ENCODE measurements at places on chromosomes 1 and 21.

- no peak for DNase-seq
Observed at GRCh38 chr1:157167437-157167836, 29.2 kb upstream of the ETV3 start.

GRCh38 chr1:48017716-48018115 lies 20.5 kb upstream of the TRABD2B start:
- no peak for DNase-seq

DNA sequence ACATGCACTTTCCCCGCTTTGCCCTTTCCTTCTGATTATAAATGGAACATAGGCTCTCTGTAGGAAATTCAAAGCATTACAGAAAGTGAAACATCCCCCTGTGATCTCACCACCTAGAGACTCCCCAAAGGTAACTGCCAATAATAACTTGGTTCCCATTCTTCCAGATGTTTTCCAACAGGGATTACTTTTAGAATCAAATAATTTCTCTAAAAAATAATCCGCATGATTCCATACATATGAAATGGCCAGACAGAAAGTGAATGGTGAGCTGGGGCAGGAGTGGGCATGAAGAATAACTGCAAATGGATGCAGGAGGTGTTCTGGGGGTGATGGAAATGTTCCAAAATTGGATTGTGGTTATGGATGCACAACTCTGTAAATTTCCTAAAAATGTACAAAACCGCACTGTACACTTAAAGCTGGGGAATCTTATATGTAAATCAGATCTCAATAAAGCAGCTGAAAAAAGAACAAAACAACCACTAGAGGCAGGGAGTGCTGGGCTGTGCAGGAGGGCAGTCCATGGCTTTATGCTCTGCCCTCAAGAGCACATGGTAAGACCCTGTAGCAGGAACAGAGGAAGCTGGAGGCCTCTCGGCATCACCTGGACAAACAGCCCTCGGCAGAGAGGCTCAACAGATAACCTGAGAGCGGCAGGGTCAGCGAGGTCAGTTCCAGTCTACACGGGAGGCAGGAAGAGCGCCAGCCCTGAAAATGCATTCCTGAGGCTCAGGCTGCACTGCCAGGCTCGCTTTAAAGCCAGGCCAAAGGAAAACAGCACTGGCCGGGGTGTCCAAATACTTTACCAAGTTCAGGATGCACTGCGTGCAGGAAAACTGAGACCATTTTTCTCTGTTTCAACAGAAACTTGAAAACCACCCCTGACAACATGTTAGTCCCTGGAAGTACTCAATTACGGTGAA lies 39.7 kb downstream of the CAPZB start:
- no peak for DNase-seq

DNA sequence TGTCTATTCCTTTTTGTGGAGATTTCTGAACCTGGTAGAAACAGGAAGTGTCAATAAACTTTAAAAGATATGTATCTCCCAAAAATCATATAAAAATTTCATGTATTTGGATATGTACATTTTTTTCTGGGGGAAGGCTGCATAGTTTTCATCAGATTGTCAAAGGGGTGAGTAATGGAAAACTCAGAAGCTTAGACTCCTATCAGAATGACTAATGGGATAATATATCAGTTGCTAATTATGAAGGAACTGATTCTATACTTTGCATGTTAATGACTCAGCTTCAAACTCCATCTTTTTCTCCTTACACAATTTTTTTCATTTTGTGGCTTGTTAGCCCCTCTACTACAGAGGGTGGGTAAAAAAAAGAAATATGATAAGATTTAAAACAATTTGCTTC lies 55.9 kb downstream of the GON4L start:
- no peak for DNase-seq

DNA sequence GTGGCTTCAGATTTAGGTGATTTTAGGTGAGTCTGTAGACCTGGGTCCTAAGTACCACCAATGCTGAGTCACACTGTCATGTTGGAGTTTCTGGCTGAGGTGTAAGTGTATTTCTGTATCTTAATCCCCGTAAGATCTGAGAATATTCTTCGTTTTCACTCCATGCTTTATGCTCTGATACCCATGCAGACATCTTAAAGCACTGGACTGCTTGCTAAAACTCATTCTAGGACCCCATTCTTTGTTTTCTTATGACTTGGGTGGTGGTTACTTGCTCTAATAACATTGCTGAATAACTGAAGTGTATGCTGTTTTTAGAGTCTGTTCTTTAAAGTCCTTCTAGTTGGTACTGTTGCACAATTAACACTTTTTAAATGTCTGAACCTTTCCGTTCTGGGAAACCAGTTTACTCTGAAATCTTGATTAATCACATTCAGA lies 36.6 kb downstream of the CDC42 start:
- no peak for DNase-seq

GRCh38 chr1:27491748-27492700 lies 2.1 kb upstream of the WASF2 start:
- DNase-seq = no peak

DNA sequence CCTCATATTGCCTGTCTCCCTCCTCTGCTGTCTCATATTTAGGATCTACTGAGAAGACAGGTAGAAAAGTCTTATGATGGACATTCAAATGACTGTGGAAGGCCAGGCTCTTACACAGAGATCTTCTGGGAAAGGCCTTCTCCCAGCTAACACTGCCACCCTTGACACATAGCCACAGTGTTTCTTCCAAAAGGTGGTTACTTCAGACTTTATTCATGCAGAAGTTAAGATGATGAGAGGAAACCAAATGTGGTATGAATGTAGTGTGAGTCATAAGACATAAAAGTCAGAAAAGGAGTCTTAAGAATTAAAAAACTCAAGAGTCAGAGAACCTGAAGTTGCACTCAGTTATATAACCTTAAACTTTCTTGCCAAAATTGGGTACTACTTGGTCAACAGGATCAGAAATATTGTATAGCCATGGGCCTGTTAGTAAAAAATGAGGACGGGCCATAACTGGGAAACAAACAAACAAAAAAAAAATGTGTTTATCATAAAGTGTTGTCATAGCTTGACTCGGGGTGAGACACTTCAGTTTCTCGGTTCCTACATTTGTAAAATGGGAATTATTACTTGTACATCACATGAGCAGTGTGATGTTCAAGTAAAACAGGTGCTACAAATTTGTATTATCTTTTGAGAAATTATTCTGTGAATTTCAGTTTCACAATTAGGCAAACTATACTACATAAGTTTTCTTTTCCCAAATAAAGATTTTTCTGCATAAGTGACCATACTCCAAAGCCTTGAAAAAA lies 1.2 kb upstream of the DENND1B start:
- no peak for DNase-seq

DNA sequence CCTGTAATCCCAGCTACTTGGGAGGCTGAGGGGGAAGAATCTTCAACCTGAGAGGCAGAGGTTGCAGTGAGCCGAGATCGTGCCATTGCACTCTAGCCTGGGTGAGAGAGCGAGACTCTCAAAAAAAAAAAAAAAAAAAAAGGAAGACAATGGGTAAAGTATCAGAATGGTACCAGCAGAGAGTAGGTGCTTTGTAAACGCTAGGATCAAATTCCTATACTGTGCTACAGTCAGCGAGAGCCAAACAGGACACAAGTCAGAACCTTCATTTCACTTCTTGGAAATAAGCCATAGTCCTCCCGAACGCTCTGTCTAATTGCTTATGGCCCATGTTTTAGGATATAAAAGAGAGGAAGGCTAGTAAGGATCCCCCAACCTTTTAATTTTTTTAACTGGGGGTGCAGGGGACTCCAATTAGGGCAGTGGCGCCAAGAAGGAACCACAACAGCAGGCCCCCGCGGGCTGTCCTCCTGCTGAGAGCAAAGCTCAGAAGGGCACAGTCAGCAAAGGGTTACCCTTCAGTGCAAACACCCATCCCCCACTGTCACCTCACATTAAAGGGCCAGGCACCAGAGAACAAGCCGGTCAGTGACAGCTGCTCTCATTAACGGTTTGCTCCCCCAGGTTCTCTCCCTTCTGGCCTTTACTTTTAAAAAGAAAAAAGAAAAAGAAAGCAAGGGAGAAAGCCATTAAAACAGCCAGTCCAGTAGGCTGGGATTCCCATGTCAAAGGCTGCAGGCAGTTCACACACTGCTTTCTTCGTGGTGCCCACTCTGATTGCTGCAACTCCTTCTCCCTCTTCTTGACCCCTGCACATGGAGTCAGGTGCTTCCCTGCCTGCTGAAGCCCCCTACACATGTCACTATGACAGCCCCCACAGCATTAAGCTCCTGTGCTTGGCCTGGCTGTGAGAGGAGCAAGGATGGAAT lies 69.4 kb downstream of the PLPP3 start:
- peak; percentile 46 for DNase-seq

DNA sequence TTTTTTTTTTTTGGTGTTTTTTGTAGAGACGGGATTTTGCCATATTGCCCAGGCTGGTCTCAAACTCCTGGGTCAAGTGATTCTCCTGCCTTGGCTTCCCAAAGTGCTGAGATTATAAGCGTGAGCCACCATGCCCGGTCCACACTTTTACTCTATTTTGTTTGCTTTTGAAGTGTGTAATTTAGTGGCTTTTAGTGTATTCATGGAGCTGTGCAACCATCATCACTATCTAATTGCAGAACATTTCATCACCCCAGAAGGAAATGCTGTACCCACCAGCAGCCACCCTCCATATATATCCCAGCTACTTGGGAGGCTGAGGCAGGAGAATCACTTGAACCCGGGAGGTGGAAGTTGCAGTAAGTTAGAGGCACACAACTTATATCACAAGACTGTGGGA lies 136.9 kb upstream of the ERRFI1 start:
- DNase-seq = no peak

GRCh38 chr21:36183144-36183795 lies 26.6 kb downstream of the DOP1B start:
- DNase-seq = no peak

DNA sequence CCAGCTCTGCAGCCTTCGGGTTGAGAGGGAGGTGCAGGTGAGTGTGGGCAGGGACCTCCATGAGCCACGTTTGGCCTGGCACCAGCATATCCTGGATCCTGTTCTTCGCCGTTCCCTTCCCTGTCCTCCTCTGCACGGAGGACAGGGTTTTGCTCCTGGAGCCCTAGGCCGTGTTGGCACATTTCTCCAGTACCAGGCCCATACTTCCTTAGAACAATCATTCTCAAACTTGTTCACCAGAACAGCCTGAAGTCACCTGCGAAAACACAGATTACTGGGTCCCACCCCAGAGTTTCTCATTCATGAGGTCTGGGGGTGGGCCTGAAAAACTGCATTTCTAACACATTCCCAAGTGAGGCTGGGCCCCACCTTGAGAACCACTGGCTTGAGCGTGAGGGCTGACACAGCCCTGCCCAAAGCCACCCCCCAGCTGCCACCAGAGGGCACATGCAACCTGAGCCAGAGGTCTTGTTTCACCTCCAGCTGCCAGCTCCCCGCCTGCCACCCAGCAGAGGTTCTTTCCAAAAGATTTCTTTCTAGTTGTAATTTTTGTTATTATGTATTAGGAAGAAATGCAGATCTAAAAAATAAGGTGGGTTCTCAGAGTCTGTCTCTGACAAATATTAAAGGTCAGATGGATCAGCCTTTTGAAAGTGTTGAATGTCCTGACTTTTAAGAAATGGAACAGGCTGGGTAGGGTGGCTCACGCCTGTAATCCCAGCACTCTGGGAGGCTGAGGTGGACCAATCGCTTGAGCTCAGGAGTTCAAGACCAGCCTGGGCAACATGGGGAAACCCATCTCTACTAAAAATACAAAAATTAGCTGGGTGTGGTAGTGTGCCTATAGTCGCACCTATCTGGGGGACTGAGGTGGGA lies 39.6 kb upstream of the LDLRAP1 start:
- no peak for DNase-seq

DNA sequence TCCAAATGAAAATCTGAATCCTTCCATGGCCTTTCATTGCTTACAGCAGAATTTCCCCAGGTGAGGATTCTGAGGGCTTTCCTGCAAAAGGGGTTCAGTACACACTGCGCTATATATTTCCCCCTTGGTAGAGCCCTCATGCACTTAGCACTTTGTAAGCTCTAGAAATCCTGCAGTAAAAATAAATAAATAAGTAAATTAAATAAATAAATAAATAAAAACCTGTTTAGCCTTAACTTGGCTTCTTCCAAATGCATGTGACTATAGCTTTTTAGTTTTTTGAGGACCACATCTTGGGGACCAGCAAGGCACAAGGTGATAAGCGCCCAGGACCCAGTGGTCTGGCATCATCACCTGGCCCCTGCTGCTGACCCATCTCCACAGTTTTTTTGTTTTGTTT lies 3.2 kb upstream of the BMP8B start:
- no peak for DNase-seq

GRCh38 chr1:238582816-238583215 lies 692.1 kb upstream of the ZP4 start:
- no peak for DNase-seq

- no peak for DNase-seq
Observed at GRCh38 chr1:108541861-108542260, 18.0 kb upstream of the EEIG2 start.

- DNase-seq = no peak
Observed at GRCh38 chr1:26887125-26887524, 3.0 kb downstream of the GPN2 start.

GRCh38 chr1:30450148-30450817 lies 273.1 kb downstream of the MATN1 start:
- no peak for DNase-seq

DNA sequence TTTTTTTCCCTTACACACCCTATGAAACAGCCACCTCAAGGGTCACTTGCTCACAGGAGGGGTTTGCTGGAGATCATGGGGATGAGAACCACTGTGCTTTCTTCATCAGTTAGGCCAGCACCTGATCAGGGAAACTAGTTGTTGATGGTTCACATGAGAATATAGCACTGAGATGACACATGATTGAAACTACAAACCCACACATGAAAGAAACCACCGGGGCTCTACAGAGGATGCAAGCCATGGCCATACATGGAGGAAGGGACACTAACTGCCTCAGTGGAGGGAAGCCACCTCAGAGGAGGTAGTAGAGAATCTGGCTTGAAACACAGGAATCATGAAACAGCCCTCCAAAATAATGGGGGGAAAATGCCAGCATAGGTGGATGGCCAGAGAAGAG lies 63.2 kb downstream of the PRKAB2 start:
- DNase-seq = no peak

- DNase-seq = no peak
Observed at GRCh38 chr1:80542231-80542630, 1258.5 kb upstream of the ADGRL2 start.

DNA sequence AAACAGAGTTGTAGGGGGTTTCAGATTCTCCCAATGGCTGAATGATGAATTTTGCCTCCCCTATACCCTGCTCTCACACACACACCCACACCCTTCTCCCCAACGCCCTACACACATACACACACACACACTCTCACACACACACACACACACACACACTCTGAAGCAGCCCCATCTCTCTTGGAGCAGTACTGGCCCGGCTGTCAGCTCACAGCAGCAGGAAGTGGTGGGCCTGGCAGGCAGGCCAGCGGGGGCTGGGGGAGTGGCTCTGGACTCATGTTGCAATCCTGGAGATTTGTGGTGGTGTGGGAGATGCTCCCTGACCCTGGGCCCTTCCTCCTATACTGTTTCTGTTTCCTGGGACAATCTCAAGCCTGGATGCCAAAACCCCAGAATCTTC lies 2.2 kb downstream of the IKBKE start:
- DNase-seq = no peak

DNA sequence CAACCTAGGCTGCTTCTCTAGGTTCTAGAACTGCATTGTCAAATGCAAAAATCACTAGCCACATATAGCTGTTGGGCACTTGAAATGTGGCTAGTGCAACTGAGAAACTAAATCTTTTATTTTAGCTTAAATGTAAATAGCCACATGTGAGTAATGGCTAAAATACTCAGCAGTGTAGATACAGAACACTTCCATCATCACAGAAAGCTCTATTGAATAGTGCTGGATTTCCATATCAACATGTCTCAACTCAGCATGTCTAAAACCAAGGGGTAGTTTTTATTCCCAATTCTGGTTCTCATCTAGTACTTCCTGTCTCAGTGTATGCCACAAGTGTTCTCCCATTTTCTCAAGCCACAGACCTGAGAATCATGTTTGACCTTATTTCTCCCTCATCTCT lies 7.5 kb upstream of the TP53BP2 start:
- no peak for DNase-seq

All from neuronal stem cell (in vitro differentiated cells).